Stimulated activated CD4-positive, alpha-beta T cell treated with anti-CD3 and anti-CD28 coated beads, Interleukin-4, amount 100 ng/mL, for 4 hours (primary cell): ENCODE measurements at places on chromosomes 3 and 15.

GRCh38 chr3:122469659-122470058, 45.1 kb downstream of the KPNA1 start:
- no peak for DNase-seq

DNA sequence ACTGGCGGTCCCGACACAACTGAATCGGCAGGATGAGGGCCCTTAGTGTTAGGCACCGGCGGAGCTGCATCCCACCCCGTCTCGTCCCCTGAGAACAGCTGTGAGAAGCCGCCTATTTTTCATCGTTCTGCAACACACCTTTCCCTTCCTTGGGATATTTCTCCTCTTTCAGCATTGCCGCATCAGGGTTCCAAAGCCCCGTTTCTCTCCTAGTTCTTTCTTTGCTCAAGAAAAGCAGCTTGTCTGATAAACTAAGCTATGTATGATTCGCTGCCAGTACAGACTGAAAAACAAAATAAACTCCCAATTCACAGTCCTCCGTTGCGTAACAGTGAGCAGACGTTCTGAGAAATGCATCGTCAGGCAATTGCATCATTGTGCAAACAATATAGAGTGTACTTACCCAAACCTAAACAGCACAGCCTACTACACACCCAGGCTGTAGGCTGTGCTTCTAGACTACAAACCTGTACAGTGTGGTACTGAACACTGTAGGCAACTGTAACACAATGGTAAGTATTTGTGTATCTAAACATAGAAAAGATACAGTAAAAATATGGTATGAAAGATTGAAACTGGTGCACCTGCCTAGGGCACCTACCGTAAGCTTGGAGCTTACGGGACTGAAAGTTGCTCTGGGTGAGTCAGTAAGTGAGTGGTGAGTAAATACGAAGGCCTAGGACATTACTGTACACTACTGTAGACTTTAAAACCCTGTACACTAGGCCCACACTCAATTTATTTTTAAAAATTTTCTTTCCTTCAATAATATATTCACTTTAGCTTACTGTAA, 8.9 kb upstream of the ADAMTS17 start:
- DNase-seq = no peak

- no peak for DNase-seq
These were observed 38.1 kb downstream of the C2CD4A start for GRCh38 chr15:62104846-62105245.

GRCh38 chr3:122516846-122517360, 2.2 kb upstream of the KPNA1 start:
- DNase-seq = no peak

DNA sequence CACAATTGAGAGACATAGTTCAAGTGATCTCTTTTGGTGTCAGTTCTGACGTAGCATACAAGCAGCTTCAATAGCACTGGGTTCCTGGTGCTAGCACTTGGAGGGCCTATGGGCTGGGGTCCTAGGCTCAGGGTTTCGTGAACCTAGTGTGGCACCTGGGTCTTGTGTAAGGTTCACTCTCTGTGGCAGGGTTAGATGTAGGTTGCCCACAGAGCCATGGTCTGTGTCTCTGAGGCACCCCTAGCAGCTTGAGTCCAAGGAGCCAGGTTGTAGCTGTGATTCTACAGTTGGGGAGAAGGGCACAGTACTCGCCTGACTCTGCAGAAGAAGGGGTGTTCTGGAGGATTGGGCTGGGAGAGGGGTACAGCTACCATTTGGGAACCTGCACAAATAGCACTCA, 282.6 kb upstream of the LRRC3B start:
- DNase-seq = no peak

GRCh38 chr3:119230071-119230470, 10.6 kb downstream of the B4GALT4 start:
- no peak for DNase-seq

- DNase-seq = peak; percentile 21
These were observed 70.6 kb upstream of the STT3B start for GRCh38 chr3:31462050-31462569.

DNA sequence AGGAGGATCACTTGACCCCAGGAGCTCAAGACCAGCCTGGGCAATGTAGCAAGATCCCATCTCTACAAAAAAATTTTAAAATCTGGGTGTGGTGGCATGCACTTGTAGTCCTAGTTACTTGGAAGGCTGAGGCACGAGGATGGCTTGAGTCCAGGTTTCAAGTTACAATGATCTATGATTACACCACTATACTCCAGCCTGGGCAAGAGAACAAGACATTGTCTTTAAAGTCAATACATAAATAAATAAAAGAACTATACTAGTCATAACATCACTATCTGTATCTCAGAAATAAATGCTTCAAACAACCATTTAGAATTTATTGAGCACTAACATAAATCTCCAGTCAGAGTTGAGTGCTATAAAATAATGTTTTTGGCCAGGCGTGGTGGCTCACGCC, 8.5 kb upstream of the PHLDB2 start:
- DNase-seq = no peak
